ENCODE measurements at places on chromosomes 7 and 10.

- DNase-seq = no peak
Measured at GRCh38 chr7:87344446-87344845, 1.0 kb upstream of the CROT start.

DNA sequence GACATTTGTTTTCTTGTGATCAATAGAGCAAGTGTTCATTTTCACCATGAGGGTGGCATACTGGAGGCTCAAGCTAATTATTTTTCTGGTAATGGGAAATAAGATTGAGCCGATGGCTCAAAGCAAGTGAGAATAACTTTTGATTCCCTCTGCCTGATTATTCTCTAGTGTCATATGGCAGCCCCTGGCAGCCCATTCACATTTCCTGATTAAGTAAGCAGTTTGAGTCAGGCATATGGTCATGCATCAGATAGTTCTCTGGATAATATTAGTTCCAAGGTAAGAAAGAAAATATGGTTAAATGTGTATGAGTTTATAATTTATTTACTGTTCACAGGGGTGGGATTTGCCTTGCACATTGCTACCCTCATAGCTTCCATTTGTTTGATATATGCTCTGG is 109.2 kb downstream of the DYNC1I1 start:
- no peak for DNase-seq

GRCh38 chr7:111532625-111533024 is 29.7 kb downstream of the IMMP2L start:
- DNase-seq = no peak

DNA sequence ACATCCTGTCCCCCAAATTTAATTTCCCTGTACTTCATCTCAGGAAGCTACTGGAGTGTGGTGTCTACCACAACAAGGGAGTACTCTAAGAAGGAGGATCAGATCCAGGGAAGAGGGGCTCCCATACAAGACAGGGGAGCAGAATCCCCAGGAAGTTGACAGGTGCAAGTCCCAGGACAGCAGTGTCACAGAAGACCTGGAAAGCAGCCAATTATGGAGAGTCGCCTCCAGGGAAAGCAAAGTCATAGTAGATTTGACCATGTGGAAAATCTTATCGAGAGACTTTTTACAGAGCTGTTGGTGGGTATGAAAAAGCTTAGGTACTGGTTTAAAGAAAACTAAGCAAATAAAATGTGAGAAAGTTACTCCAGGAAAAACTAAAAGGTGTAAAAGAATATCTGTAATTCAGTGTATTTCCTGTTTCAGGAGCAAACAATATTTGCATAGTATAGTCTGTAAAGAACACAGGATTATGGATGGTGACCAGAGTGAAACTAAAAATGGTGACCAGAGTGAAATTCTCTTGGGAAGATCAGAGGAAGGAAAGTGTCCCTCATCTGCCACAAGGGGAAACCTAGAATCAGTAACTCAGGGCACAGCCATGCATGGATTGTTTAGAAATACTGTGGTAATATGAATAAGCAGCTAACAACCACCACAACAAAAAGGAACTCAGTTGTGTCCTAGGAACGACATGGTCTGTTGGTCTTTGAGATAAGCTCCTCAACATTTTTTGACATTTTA is 44.5 kb downstream of the LANCL2 start:
- DNase-seq = no peak

- DNase-seq = no peak
Measured at GRCh38 chr7:44472843-44473242, 17.6 kb downstream of the NUDCD3 start.

GRCh38 chr10:89090756-89091445 is 100.3 kb downstream of the FAS start:
- DNase-seq = no peak

DNA sequence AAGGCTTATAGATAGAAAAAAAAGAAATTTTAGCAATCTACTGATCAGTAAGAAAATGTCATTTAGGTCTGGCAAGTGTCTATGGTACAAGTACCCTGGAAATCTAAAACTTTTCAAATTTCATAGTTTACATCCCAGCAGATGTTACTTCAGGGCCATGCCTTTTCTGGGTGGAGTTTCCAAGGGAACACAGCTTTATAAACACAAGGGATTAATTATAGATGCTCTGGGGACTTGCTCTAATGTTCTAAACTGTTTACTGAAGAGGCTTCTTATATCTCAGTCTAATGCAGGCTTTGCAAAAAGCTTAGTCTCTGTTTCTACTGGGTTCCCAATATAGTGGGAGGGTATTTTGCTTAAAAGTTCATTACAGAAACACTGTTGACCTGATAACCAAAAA is 3.1 kb downstream of the CD36 start:
- DNase-seq = no peak
